Left ventricle myocardium inferior (tissue), 1 donor: ENCODE measurements at places on chromosomes 16 and 17. TPM values are rescaled to one million over a fixed set of nuclear protein-coding genes. Genes with fewer than 3 reads are reported as not detected.

DNA sequence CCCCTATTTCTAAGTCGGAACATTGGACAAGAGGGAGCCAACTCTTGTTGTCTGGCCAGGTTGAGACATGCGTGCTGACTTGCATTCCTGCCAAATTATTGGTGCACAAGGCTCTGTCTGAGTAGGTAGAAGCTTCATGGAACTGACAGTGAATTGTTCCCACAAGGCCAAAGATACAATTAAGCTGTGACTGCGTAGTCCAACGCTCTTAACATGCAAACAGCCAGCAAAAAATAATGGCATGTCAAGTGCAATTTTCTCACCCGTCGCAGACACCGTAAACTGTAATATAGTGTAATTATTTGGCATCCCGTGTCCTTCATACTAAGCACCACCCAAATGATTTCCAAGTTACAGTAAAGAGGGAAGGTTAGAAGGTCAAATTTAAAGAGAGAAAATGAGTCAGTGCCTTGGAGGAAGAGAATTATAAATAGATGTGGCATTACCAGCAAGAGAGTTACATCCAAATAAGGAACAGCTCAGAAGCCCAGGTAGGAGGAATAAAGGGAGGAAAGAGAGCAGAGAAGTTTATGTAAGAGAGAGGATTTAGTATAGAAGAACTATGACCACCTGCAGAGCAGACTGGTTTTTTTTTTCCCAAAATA lies 21.8 kb downstream of the CDH8 start:
- DNase-seq: no peak

Gene ARHGAP23
- total RNA-seq: 60.8 TPM

DNA sequence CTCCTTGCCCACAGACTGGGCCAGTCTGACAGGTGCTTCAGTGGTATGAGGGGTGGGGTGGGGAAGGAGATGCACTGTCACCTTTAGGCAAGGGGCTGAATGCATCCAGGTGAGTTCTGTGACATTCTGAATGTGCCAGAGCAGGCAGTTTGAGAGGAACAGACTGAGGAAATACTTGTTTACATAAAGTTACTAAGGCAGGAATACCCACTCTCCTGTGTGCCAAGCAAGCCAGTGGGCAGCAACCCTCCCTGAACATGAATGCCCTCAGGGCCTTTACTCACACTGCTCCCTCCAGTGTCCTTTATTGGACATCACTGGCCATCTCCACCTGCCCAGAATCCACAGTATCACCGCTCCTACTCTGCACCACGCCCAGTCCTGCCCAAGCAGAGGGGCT lies 33.1 kb upstream of the ULK2 start:
- no peak for DNase-seq

DNA sequence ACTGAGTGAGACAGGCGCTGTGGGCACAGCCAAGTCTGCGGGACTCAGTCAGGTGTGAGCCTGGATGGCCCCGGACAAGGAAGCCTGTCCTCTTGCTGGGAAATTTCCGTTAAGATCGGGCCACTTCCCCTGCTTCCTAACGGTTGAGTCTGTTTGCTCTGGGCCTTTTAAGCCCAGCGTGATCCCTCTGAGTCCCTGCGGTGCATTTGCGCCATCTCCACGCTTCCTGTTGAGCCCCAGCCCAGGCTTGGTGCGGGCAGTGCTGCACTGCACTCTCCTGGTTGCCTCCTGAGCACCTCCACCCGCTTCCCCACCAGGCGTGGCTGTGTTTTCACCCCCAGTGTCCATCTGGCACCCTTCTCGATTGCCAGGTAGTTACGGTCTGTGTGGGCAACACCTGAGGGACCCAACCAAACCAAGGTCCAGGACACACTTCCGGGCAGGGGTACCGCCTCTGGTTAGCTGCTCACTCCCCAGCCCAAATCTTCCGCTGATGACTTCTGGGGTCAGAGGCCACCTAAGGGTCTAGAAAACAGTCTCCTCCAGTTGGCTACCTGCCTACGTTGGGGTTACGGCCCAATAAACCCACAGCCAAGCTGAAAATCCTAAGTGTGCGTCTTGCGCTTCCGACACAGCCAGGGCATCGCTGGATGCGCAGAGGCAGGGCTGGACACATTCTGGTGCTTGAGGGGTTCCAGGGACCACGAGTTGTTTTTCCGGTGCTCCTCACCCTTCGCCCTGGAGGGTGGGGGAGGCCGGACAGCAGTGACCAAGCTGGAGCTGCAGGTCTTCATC lies 1.4 kb upstream of the SLC25A10 start:
- DNase-seq: no peak

DNA sequence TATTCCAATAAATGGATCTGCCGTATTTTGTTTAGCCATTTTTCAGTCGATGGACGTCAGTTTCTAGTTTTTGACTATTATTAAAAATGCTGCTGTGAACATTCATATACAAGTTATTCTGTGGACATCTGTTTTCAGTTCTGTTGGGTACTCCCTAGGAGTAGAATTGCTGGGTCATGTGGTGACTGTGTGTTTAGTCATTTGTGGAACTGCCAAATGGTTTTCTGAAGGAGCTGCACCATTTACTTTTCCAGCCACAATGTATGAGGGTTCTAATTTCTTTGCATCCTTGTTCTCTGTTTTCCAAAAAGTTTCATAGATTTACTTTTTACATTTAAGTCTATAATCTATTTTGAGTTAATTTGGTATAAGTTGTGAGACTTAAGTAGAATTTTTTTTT lies 29.5 kb downstream of the CYLD start:
- DNase-seq: no peak

DNA sequence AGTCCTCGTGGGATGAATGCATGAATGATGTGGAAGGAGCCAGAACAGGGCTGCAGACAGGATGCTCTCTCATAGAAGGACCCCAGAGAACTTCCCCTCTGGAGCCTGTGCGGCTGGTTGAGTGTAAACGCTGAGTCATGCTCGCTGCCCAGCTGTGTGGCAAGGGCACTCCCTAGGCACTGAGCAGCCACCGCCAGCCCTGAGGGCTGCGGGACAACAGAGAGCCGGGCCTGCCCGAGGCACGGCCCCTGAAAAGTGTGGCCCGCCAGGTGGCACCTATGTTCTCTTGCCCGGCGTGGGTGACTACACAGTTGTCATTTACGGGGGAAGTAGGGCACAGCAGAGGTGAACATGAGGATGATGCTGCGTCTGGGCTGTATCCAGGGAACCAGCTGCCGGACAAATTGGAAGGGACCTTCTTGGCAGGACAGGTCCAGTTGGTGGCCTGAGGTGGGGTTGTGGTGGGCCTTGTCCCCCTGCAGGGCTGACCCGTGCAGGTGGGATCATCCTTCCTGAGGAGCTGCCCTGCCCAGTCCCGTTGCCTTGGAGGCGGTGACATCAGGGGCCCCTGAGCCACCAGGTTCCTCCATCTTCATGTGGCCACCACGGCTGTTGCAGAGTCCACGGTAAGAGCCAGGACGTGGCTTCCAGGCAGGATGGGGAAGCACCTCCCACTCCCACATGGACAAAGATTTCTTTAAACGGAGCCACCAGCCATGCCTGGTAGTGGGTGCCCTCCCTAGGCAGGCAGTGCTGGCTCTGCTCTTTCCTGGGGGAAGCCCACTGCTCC lies 94.8 kb upstream of the CBX4 start:
- no peak for DNase-seq

GRCh38 chr16:51359141-51359955 lies 208.3 kb upstream of the SALL1 start:
- DNase-seq: peak; percentile 27

DNA sequence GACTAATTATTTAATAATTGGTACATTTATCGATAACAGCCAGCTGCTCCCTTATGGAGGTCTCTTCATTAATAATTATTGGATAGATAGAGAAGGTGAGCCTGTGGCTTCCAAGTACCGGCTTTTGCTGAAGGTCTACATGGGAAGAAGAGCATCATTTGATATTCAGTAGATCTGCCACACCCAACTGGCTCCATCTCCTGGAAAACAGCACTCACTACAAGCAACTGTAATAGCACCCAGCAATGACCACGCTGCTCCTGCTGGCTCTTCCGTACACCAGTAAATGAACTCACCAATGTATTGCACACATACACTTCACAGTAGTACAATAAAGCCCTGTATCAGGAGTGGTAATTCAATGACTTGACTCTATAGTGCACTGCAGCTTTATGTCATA lies 19.5 kb downstream of the MARVELD3 start:
- DNase-seq: no peak

- DNase-seq: no peak
Observed at GRCh38 chr17:29683481-29683880, 60.8 kb upstream of the CORO6 start.

Gene ESRP2
- 0.14 TPM for total RNA-seq

DNA sequence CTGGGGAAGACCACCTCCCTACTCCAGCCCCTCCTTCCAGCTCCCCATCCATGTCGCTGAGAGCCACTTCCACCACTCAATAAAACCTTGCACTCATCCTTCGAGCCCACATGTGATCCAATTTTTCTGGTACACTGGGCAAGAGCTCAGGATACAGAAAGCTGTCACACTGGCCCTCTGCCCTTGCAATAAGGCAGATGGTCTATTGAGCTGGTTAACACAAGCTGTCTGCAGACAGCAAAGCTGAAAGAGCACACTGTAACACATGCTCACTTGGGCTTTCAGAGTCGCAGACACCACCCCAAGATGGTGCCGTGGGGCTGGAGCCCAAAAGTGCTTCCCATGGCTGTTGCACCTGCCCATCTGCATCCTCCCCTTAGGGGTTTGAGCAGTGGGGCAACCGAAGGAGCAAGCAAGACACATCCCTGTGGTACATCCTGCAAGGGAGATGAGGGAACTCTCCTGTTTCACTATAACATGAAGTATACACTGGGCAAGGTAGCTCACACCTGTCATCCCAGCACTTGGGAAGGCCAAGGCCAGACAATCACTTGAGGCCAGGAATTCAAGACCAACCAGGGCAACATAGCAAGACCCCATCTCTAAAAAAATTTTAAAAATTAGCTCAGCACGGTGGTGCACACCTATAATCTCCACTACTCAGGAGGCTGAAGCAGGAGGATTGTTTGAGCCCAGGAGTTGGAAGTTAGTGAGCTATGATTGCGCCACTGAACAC lies 52.8 kb upstream of the C17orf78 start:
- DNase-seq: no peak

Gene KREMEN2
- total RNA-seq: not detected

Gene SLC5A10
- not detected for total RNA-seq

- DNase-seq: no peak
Observed at GRCh38 chr17:42672038-42672437, 4.8 kb downstream of the PLEKHH3 start.

DNA sequence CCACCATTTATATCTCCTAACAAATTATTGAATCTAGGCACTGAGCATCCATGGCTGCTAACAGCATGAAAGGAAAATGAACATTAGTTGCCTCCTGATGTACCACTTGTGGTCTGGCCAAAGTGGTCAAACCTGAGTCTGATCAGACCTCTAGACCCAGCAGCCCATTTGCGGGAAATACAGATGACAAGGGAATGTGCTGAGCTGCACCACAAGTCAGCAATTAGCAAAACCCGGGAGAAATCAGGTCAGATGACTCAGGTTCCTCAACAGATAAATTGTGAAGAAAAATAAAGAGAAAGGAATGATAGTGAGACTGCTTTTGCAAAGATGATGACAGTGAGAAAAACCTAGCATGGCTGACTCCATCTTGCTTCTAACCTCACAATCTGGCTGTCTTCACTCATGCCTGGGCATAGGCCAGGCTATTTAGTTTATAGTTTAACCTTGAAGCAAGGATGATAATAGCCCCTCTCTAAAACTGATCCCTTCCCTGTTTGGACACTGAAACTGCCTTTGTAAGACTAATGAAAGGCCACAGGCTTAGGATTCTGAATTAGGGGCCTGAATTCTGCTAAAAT lies 142.7 kb upstream of the ASIC2 start:
- DNase-seq: no peak

DNA sequence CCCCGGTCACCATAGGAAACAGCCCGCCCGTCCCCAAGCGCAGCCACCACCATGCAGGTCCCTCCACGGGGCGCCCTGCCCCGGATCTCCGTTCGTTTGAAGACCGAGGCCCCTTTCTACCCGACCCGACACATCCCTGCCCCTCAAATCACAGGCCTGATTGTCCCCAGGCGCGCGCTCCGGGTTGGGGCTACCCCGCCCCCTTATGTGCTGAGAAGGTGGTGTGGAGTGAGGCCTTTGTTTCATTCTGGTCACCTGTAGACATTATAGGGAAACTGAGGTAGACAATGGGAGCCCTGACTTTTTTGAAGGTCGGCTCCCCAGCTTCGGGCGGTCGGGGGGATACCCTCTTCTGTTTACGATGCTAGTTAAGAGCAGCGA lies 763 bp upstream of the ACTG1 start:
- DNase-seq: peak; percentile 62

DNA sequence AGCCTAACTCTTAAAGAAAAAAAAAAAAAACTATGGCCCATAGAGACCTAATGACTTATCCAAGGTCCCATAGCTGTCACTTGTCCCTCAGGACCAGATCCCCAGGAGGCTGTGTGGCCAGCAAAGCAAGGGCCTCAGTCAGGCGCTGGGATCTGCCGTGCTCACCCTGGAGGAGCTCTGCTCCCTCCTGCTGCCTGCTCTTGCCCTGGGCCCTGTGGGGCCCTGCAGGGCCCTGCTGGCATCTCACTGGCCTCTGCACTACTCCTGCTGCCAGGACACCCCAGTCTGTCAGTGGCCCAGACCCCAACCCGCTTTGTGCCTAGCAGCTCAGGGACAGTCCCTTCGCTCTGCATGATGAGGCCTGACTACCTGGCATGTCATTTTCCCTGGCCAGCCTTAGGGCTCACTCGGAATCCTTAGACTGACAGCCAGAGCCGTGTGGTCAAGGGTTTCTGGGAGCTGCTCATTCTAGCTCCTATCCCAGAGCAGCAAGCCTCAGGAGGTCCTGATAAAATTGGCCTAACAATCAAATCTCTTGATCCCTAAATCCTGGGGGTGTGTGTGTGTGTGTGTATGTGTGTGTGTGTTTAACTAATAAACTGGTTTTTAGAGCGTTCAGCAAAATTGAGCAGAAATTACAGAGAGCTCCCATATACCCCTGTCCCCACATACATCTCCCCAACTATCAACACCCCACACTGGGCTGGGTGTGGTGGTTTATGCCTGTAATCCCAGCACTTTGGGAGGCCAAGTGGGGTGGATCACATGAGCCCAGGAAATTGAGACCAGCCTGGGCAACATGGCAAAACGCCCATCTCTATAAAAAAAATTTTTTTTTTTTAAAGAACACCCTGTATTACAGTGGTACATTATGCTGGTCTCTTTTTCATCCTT lies 21.7 kb downstream of the KATNIP start:
- no peak for DNase-seq

Gene WNT9B
- total RNA-seq: 0.85 TPM
